ENCODE measurements at places on chromosomes 3 and 15.

- no peak for DNase-seq
Observed at GRCh38 chr15:62115847-62116246, 49.1 kb downstream of the C2CD4A start.

DNA sequence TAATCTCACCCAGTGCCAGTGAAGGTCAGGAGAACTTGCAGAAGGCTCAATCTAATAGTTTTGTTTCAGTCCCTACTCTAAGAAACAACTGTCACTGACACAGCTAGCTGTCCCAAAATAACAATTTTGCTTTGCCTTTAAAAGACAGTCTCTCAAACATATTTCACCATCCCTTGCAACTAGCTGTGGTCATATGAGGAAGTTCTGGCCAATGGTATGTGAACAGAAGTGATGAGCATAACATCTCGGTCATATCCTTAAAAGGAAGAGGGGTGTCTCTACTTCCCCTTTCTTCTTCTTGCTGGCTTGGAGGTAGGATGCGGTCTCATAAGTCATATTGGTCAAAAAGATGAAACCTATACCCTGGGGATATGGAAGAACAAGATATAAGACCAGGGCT, 198.1 kb downstream of the NEK10 start:
- no peak for DNase-seq

- no peak for DNase-seq
Observed at GRCh38 chr3:14404186-14404585, 1.8 kb downstream of the SLC6A6 start.

- DNase-seq, result peak; percentile 79
Observed at GRCh38 chr3:105752791-105753415, 115.9 kb downstream of the CBLB start.

- no peak for DNase-seq
Observed at GRCh38 chr3:125194849-125195601, 17.5 kb downstream of the SLC12A8 start.

DNA sequence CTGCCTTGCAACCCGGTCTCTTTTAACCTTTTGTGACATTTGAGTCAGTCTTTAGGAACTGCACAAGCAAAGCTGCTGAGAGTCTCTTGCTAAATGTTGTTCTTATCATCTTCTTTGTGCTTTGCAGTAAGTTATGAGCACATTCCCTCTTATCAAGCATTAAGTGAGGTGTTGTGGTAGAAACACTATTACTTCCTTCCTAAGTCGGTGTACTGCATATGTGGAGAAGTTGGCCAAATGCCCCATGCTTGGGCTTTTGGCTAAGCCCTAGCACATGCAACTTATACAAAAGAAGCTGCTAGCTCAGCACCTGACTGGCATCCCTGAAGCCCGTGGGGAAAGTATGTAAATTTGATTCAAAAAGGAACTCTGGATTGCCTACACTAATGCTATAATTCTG, 136.5 kb upstream of the RBMS3 start:
- DNase-seq, result no peak

DNA sequence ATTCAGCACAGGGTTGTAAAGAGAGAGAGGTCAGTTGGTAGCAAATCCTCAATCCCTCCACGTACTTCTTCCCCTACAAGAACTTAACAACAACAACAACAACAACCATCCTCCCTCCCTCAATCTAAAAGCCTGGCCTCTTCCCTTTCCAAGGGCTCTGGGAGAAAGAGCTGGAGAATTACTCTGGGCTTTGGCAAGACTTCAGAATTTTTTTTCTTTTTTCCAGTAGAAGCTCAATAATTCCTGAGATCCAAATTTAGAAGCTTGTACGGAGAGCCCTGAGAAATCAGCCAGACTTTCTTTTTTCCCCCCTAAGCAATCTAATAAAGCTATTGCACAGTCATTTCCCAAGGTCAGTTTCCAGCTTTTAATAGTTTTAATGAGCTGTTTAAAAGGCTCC, 95.8 kb upstream of the CACNA2D3 start:
- DNase-seq, result no peak

DNA sequence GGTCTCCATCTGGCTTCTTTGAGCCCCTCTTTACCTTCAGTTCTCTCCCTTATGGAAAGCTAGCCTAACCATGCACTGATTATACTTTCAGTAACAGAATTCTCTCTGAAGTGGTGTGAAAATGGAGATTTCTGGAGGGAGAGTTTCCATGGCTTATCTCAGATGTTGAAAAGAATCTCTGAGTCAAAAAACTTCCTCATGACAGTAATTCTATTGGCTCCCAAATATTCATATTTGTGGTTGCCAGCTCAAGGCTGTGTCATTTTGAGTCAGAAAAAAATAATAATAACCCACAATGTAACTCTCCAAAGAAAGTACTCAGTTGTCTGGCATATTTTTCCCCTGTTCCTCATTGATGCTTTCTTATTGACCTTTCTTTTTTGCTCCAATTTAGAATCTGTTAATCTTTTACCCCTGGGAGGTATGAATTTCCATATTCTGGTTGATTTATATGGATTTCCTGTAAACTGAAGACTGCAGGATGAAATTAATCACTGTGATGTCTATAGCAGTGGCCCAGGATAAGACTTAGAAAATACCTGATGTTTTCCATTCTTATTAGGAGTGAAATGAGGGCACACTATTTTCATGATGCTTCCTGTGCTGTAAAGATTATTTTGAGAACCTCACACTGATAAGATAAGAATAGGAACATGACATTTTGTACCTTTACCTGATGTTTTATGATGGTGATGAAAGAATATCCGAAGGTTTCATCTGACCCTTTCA, 149.5 kb upstream of the EPHA3 start:
- DNase-seq, result no peak

- no peak for DNase-seq
Observed at GRCh38 chr3:160065282-160065681, 76.6 kb downstream of the IL12A start.

DNA sequence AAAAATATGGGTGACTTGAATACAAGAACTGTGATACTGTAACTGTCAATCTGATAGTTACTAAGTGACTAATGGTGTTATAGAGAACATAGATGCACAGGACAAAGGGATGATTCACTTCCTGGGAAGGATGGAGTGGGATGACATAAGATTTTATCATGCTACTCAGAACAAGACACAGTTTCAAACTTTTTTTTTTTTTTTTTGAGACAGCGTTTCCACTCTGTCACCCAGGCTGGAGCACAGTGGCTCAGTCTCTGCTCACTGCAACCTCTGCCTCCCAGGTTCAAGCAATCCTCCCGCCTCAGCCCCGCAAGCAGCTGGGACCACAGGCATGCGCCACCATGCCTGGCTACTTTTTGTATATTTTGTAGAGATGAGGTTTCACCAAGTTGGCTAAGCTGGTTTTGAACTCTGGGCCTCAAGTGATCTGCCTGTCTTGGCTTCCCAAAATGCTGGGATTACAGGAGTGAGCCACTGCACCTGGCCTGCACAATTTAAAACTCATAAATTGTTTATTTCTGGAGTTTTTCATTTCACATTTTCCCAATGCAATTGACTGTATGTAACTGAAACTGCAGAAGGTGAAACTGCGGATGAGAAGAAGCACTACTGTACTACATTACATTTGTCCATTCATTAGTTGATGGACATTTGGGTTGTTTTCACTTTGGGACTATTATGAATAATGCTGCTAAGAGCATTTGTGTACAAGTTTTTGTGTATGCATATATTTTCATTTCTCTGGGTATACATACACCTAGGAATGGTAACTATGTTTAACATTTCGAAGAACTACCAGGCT, 40.6 kb downstream of the ADIPOQ start:
- DNase-seq, result peak; percentile 89

DNA sequence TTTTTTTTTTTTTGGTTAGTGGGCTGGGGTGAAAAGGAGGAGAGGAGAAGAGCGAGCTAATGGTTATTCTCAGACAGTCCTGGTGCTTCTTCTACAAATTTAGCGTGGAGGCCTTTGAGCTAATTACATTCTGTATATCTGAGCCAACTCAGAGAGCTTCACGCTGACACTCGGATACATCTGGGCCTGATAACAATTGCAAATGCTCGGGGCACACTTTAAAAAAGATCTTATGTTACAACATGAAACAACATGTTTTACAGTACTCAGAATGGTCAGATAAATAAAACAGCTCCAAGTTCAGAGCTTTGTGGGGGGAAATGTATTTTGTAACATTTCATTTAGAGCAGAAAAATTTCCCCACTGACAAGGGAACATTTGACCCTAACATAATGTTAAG, 966.9 kb upstream of the NR2F2 start:
- no peak for DNase-seq
